ENCODE measurements at places on chromosomes 2 and 18.

DNA sequence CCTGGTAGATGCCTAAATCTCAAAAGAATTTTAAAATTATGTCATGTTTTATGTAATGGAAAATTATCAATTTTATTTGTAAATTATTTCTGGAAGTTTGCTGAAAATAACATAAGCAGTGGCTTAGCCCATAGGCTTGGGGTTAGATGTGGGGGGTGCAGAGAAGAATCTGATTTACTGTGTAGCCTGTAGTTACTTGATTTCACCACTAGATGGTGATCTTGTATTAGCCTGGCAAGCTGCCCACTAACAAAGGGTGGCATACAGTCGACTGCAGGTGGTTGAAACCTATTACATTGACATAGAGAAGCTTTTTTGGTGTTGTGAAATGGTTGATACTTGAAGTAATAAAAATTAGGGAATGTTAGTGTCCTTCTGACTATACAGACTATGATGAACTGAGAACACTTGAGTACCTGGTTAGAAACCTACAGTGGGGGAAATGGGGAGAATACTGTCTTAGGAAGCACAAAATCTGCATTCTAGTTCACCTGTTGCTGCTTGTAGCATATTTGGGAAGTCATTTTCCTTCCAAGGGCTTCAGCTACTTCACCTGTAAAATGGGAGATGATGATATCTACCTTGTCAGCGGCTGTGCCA, 191.0 kb upstream of the LHCGR start:
- peak; percentile 4 for DNase-seq

- no peak for DNase-seq
These were observed 468.2 kb downstream of the EPHA4 start for GRCh38 chr2:221103930-221104329.

DNA sequence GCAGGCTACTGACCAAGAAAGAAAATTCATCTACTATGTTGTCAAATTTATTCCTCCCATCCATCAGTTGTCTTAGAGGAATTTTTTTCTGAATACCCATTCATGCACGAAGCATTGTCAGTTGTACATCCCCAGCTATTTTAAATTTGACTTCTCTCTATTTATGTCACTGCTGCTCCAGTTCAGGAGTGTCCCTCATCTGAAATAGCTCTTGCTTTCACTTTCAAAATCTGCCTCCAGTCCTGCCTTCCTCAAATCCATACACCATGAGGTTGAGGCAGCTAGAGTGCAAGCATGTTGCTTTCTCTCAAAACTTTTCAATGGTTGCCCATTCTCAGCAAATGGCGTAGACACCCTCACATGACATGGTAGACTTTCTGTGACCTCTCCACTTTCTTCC, 335.4 kb upstream of the CDH2 start:
- DNase-seq = no peak

- no peak for DNase-seq
These were observed 175.3 kb downstream of the RAB3GAP1 start for GRCh38 chr2:135227386-135227785.

GRCh38 chr2:96695602-96696001, 44.3 kb downstream of the LMAN2L start:
- DNase-seq = no peak

DNA sequence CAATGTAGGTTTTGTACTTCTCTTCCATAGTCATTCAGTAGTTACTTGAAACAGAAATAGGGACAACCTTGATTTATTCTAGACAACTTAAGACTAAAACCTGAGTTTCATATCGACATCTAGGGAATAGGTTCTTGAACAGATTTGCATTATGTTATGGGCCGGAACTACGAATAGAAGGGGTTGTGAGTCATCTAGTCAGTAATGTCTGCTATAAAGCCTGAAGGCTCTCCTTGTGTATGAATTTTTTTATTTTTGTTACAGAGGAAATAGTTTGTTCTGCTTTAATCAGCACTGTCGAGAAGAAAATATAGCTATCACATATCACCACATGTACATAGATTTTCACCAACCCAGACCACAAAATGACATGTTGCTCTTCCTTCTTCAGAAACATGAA, 17.3 kb upstream of the TRIM43 start:
- DNase-seq = no peak

- peak; percentile 23 for DNase-seq
These were observed 34.4 kb downstream of the PLEKHA3 start for GRCh38 chr2:178514664-178515063.

- no peak for DNase-seq
These were observed 8.4 kb downstream of the DHRS9 start for GRCh38 chr2:169077674-169078240.

- DNase-seq = no peak
These were observed 42.2 kb upstream of the RTN4 start for GRCh38 chr2:55092439-55092838.

GRCh38 chr18:7657050-7657449, 89.9 kb downstream of the PTPRM start:
- no peak for DNase-seq

DNA sequence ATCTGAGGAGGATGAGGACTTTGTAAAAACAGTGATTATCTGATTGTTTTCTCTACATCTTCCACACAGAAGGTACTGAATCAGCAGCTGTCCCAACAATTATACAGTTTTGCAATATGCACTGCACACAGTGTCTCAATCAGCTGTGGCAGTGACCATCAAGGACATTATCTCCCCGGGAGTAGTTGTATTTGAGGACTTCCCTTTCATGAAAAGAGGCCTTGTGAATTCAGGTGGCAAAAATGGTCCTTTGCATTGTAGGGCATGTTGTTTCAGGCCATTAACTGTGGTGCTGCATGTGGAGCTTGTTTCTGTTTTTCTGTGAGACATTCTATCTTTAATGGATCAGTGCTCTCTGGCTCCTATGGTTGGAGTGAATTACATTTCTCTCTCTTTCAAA, 779.4 kb upstream of the FSHR start:
- no peak for DNase-seq

DNA sequence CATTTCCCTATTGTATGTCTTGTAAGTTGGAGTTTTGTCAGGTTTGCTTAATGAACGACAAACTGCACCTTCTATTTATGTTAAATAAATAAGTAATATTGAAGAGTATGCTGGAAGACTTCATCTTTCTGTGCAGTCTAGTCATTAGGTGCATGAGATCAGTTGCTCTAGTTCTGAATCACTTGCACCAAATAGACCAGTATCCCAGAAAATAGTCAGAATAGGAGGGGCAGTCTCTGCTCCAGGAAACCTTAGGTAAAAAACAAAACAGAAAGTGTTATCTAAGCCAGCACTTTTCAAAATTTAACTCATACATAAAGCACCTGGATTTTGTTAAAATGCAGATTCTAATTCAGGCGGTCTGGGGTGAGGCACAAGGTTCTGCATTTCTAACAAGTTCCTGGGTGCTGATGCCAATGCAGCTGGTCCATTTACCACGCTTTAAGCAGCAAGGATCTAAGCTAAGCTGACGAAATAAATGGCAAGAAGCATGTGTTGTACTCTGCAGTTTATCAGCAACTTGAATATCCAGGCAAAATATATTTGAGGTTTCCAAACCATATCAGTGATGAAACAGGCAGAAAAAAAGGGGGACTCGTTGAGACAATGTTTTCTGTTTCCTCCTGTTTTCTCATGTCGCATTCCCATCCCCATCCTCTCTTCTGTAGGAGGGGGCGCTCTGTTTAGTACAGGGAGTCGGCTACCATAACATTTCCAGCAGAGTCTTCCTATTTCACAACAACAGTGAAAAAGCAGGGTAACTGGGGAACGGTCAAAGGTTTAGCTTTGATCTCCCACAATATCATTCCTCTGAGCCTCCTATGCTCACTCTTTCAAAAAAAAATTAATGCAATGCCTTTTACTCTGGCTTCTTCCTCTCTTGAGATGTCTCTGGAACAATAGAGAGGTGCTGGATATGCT, 106.4 kb downstream of the MBD2 start:
- DNase-seq = no peak

Measured in stimulated activated naive CD8-positive, alpha-beta T cell treated with anti-CD3 and anti-CD28 coated beads, Interleukin-15, Interleukin-2, amounts not matched to agents 100 U/mL and 50 U/mL, for 24 hours (primary cell).